Large intestine (tissue), 12 donors: ENCODE measurements at places on chromosomes 3 and 15. TPM values are rescaled to one million over a fixed set of nuclear protein-coding genes. Genes with fewer than 3 reads are reported as not detected.

DNA sequence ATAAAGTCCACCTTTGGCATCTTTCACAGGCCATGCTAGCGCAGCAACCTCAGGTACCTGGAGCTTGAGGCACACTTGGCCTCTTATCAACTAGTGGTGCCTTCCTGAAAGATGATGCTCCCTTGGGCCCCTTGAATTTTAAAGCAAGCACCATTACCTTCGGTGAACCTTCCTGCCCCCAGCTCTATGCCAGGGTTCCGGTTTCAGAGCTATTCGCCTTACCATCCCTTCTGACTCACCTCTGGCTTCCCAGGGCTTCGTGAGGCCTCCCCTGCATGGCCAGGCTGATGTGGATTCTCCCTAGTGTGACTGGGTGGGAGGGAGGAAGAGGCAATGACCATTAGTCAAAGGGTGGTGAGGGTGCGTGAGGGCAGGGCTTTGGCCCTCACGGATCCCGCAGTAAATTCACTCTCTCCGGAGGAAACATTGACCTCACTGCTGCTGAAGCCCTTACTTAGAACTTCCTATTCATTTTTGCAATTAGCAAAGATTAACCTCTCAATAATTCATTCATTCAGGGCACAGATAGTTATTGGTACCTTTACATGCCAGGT lies 16.3 kb downstream of the BHLHE40 start:
- no peak for DNase-seq

GRCh38 chr3:107795514-107796094 lies 272.8 kb downstream of the BBX start:
- DNase-seq, result no peak

DNA sequence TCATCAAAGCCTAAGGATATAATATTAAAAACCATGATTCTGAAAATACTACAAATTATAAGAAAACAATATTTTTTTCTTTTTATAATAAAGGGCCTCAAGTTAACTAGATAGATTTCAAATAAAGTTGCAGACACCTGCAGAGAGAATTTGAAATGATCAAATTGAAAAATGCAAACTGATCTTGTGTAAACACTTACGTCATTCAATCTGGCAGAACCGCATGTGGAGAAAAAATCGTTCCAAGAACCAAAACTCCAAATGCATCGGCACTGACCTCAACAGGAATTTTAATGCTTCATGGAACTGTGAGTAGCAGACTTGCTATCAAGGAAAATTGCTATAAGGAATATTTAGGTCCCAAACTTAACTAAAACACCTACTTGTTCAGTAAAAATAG lies 17.2 kb downstream of the CPA3 start:
- DNase-seq, result no peak

GRCh38 chr3:171984883-171985282 lies 54.5 kb upstream of the FNDC3B start:
- DNase-seq, result no peak

DNA sequence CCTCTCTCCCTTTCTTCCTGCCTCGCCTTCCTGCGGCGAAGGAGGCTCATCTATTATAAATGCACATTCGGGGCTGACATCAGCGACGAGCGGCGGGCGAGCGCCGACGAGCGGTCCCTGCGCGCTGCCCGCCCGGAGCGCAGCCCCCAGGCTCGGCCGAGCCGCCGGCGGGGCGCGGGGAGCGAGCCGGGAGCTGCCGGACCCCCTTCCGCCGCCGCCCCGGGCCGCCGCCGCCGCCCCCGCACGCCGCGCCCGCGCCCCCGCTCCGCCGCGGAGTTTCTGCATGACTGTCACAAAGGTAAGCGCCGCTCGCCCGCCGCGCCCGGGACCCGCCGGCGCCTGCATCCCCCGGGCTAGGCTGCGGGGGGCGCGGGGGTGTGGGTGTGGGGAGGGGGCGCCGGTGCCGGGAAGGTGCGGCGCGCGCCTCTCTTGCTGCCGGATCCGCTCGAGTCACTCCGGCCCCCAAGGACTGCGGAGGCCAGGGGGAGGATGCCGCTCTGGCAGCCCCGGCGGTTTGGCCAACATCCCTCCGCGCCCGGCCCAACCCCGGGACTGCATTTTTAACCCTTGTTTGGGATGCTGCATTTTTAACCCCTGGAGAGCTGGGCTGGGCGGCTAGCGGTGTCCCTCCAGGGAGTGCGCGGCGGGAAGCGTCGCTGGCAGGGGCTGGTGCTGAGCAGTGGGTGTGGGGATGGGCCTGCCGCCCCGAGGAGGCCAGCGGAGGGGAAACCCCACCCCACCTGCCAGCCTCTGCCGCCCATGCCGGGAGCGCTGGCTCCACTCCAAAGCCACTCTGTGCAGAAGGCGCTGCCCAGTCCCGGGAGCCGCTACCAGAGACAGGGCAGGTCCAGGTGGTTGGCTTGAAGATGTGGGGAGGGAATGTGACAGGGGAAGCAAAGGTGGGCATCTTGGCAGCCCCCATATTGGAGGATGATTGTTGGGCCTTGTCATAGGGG lies at the start of gene CORO2B:
Gene CORO2B (plus strand): TSS at position 14 of the 956 bp plus-strand sequence. CDS start 270 bp downstream, at position 284.
- peak; percentile 32 for DNase-seq

DNA sequence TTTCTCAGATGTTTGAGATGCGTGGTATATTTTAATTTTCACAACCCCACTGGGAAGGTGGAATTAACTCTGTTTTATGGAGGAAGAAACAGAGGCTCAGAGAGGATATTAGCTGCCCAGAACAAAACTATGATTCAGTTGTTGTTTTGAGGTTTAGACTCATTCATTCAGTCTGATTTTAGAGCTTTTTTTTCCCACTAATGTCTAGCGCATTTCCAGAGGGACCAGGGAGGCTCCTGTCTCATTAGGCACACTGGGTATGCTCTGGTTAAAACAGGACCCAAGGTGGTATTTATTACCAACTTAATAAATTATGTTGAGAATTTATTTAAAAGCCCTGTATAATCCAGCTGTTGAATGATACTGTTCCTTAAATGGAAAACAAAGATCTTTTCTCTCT lies 272.0 kb upstream of the RGMA start:
- DNase-seq, result no peak

GRCh38 chr3:38139652-38140051 lies 1.2 kb downstream of the MYD88 start:
- DNase-seq, result no peak

GRCh38 chr15:43440721-43441281 lies 52.2 kb downstream of the TP53BP1 start:
- DNase-seq, result peak; percentile 49

- DNase-seq, result no peak
Observed at GRCh38 chr3:127421943-127422662, 134.3 kb upstream of the PRR20G start.

- peak; percentile 67 for DNase-seq
Observed at GRCh38 chr3:11581237-11582190, 62.2 kb downstream of the VGLL4 start.

DNA sequence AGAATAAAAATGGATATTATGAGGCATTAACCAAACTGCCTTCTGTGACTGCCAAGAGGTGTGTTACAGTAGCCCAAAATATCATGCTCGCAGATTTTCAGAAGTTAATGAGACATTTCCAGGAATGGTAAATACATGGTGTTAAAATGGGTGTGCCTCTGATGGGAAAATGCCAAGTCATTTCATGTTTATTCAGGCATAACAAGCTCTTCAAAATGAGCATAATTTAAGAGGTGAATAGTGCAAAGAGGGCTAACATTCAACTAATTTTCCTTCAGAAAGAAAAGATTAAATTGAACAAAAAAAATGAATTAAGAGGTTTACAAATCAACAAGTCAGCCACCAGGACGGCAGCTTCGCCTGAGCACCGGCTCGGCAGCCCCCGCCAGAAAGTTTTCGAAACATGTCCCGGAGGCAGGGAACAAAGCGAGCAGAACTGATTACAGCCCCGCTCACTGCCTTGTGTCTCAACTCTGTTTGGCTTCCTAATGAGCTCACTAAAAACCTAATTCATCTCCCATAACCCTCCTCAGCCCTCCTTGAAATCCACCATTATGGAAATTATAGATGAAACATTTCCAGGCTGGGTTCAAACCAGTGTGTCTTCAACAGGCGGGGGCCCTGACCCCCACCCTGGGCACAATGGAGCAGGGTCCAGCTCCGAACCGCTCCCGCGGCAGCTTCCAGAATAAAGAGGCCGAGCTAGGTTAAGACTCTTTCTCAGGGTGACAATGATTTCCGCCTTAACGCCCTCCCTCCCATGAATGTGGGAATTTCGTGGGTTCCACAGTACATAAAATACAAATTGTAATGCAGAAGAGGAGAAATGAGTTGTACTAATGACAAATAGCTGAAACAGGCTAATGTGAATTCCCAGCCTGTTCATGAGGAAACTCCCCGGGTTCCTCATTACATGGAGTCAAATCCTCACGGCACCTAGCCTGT lies 43.9 kb downstream of the MEIS2 start:
- no peak for DNase-seq

GRCh38 chr3:177405191-177405672 lies 207.9 kb upstream of the TBL1XR1 start:
- no peak for DNase-seq

- DNase-seq, result no peak
Observed at GRCh38 chr15:97076011-97076410, 745.5 kb downstream of the NR2F2 start.

DNA sequence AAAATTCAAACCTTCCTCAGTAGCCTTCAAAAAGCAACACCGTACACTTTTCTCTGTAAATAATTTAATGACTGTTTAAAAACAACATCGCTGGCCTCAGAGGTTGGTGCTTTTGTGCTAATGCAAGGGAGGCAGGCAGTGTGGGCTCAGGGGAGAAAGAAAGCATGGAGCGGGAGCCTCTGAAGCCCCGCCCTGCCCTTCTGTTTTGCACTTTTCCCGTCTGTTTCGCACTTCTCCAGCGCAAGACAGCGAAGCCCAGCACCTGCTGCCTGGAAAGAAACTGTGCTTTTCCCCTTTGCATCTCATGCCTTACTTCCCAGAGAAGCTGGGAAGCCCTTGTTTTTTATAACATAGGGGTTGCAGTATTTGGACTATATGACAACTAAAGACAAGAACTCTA lies 23.1 kb downstream of the TRPM1 start:
- DNase-seq, result no peak

DNA sequence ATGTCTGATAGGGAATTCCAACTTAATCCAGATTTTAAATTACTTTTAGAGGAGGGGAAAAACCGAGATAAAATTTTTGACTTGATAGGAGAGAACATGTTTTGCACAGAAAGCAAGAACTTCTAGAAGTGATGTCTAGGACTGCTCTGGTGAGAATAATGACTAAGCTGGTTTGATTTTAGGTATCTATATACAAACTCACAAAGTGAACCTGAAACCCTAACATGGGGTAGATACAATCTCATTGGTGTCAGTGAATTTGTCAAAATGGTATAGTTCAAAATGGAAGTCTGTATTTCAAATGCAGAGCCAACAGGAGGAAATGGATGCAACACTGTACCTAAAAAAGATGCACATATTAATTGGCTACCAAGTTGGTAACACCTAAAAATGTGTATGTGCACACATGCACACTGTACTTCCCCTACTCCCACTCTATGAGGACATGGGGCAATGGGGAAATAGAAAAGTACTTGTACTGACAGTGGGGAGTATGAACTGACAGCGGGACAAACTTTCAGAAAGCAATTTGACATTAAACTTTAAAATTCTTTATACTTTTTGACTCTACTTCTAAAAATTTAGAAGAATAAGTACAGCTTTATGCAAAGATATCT lies 53.0 kb downstream of the NR1I2 start:
- DNase-seq, result no peak

GRCh38 chr15:83886321-83886720 lies 232.4 kb downstream of the ADAMTSL3 start:
- DNase-seq, result no peak

- DNase-seq, result no peak
Observed at GRCh38 chr3:142950972-142951371, 12.5 kb downstream of the PAQR9 start.

- DNase-seq, result no peak
Observed at GRCh38 chr15:39746176-39746575, 36.5 kb downstream of the FSIP1 start.

DNA sequence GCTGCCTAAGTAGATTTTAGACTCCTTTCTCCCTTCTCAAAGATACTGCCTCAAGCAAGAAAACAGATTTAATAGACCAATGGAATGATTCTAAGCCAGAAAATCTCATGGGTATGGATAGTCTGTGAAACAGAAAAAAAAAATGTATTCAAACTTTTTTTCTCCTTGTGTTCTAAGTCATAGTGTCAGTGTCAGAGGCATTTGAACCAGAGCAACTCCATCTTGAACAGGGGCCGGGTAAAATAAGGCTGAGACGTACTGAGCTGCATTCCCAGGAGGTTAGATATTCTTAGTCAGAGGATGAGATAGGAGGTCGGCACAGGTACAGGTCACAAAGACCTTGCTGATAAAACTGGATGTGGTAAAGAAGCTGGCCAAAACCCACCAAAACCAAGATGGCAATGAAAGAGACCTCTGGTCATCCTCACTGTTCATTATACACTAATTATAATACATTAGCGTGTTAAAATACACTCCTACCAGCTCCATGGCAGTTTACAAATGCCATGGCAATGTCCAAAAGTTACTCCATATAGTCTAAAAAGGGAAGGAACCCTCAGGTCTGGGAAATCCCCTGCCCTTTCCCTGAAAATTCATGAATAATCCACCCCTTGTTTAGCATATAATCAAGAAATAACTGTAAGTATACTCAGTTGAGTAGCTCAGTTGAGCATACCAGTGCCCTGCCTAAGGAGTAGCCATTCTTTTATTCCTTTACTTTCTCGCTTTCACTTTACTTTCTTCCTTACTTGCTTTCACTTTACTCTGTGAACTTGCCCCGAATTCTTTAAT lies 72.8 kb upstream of the GOLGA8B start:
- no peak for DNase-seq

GRCh38 chr3:11910971-11911531 lies 64.4 kb upstream of the TAMM41 start:
- DNase-seq, result no peak

DNA sequence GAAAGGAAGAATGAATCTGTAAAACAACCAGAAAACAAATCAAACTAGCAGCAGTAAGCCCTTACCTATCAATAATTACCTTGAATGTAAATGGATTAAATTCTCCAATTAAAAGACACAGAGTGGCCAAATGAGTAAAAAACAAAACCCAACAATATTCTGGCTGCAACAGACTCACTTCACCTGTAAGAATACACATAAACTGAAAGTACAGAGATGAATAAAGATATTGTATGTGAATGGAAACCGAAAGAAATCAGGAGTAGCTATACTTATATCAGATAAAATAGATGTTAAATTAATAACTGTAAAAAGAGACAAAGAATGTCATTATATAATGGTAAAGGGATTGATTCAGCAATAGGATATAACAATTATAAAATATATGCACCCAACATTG lies 514.5 kb upstream of the DPPA4 start:
- no peak for DNase-seq

The KCNMB3 gene
- 5.0 TPM for polyA plus RNA-seq

The FBXO45 gene
- 12.2 TPM for polyA plus RNA-seq

The ITIH3 gene
- 5.3 TPM for polyA plus RNA-seq

The A4GNT gene
- 0.07 TPM for polyA plus RNA-seq

The SI gene
- 722 TPM for polyA plus RNA-seq

The LTK gene
- polyA plus RNA-seq, result 14.7 TPM

The CLSTN2 gene
- 1.8 TPM for polyA plus RNA-seq

The PEX11A gene
- 15.0 TPM for polyA plus RNA-seq
